ENCODE measurements at places on chromosomes 11 and 22.

GRCh38 chr11:9761441-9761945, 97.6 kb downstream of the SWAP70 start:
- no peak for DNase-seq

GRCh38 chr11:559712-560304, 730 bp downstream of the LMNTD2 start:
- DNase-seq: no peak

GRCh38 chr11:106224172-106224571, 146.7 kb downstream of the AASDHPPT start:
- no peak for DNase-seq

- peak; percentile 34 for DNase-seq
Measured at GRCh38 chr11:87125257-87125656, 87.5 kb downstream of the TMEM135 start.

GRCh38 chr11:26018336-26018735, 313.6 kb upstream of the ANO3 start:
- DNase-seq: no peak

- peak; percentile 85 for DNase-seq
Measured at GRCh38 chr11:95849087-95849825, 59.0 kb downstream of the CEP57 start.

- DNase-seq: no peak
Measured at GRCh38 chr22:45683680-45684079, 12.0 kb downstream of the ATXN10 start.

DNA sequence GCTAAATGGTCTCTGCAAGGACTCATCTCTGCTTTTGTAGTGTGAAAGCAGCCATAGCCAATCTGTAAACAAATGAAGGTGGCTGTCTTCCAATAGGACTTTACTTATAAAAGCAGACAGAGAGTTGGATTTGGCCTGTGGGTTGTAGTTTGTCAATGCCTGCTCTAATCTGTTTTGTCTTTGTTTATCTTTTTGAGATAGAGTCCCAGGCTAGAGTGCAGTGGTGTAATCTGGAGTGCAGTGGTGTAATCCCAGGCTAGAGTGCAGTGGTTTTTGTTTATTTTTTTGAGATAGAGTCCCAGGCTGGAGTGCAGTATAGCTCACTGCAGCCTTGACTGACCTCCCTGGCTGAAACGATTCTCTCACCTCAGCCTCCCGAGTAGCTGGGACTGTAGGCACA, 8.6 kb downstream of the PPP6R3 start:
- DNase-seq: peak; percentile 53

GRCh38 chr22:20393705-20394476, at the start of gene ZNF74:
Gene ZNF74, plus strand, starts transcription at chr22:20394151. Its CDS starts 478 bp downstream, at chr22:20394629.
- DNase-seq: peak; percentile 92

- peak; percentile 22 for DNase-seq
Measured at GRCh38 chr11:84865791-84866535, 761.2 kb downstream of the DLG2 start.

GRCh38 chr11:75203138-75203537, 37.4 kb upstream of the TPBGL start:
- no peak for DNase-seq

DNA sequence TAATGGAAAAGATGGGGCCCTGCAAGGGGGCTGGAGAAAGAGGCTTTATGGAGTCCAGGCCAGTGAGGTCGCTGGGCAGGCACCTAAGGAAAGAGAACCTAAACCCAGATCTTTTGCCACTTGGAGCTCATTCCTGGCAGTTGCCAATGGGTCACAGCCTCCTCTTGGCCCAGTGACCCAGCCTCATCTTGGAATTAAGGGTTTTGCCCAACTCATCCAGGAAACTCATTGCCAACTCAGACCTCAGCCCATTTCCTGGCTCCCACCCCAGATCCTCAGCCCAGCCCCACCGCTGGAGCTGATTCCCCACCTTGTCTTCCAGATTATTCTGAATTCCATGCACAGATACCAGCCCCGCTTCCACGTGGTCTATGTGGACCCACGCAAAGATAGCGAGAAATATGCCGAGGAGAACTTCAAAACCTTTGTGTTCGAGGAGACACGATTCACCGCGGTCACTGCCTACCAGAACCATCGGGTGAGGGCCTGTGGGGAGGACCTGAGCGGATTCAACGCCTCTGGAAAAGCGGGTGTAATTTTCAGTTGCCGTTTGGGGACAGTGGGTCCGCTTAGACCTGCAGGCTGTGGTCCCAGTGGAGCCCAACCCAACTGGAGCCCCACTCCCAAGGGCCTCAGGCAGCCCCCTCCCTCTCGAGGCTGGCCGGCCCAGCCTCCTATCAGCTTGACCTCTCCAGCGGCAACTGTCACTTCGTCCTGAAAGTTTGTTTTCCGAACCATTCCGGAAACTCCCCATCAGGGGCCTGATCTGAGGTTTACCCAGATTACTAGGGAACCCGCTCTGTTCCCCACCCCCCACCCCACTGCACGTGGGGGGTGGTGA, 4.3 kb downstream of the TBX1 start:
- no peak for DNase-seq

GRCh38 chr22:26334232-26334631, 94.8 kb upstream of the ASPHD2 start:
- DNase-seq: no peak

- DNase-seq: no peak
Measured at GRCh38 chr11:16133867-16134266, 222.5 kb downstream of the SOX6 start.

DNA sequence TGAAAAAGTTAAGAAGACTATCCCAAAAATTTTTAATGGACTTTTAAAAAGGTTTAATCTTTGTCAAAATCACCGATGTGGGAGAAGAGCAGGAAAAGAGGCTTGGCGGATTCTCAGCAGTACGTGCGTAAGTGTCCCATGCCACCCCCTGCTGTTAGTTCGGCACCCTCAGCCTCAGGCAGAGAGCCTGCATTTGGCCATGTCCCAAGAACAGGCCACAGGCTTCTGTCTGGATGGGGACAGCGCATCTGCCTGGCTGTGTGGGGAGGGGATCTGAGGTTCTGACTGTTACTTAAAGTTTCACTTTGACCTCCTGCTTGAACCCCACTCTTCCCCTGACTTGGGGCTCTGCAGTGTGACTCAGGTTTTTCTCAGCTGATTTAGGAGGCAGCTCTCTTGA, 35.3 kb downstream of the EXT2 start:
- DNase-seq: no peak

DNA sequence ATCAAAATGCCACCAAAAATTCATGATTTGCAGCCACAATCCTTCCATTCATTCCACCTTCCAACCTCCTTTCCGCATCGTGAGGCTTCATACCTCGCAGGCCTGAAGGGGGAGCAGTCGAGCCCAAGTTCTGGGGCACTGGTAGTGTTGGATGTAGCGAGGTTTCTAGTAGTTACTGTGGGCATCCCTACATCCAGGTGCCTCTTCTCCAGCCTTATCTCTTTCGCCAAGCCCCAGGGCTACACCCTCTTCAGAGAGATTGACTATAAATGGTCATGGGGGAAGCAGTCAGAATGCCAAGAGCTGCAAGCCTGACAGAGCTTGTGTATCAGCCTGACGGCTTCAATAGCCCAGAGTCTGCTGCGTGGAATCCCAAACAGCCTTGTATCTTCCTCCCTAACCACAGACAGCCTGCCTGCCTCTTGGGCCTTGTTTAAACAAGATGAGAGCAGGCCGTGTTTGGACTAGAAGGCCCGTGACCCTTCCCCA, 28.9 kb downstream of the CLMP start:
- DNase-seq: peak; percentile 92

DNA sequence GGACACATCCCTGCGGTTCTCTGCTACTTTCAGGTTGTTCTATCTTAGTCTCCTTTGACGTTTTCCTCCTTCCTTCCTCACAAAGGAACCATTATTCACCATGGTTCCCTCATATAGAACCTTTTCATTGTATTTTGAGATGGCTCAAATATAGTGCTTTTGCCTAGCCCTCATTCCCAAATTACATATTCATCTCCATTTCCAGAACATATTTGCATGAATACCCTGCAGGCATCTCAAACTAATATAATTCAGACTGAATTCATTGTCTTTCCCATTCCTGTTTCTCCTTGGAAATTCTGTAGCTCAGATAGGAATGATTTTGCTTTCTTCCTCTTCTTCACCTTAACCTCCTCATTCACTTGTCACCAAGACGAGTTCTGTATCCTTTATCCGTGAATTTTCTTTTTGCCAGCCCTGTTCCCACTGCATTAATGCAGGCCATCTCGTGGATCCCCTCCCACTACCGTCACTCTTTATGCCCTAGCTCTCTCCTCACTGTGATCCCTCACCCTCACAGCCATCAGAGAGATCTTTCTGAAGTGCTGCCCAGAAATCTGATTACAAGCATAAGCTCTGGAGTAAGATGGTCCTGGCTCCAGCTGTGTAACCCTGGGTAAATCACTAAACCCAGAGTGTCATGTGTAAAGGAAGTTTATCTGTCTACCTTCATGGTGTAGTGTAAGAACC, 23.3 kb downstream of the PIWIL4 start:
- no peak for DNase-seq

DNA sequence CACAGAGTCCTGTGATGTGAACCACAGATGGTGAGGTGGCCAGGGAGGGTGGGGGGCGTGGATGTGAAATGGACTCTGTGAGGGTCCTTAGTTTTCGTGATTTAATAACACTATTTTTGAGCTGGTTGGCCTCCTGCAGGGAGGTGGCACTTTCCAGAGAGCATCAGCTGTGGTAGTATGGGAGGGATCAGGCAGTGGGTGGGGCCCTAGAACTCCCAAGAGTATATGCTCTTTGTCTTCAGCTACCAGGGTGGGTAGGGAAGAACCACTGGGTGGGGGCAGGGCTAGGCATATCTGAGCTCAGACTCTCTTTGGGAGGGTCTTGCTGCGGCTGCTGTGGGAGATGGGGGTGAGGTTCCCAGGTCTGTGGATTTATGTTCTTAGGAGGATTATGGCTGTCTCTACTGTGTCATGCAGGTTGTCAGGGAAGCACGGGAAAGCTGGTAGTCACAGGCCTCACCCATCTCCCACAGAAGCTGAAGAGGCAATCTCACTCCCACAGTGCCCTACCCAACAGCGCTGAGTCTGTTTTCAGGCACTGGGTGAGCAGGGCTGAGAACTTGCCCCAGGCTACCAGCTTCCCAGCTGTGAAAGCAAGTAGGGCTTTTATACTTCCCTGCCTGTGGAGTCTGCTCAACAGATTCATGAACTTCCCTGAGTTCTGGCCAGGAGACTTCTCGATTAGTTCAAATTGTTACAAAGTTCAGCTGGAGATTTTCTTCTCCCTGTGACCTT, 47.9 kb upstream of the SNX19 start:
- DNase-seq: no peak

DNA sequence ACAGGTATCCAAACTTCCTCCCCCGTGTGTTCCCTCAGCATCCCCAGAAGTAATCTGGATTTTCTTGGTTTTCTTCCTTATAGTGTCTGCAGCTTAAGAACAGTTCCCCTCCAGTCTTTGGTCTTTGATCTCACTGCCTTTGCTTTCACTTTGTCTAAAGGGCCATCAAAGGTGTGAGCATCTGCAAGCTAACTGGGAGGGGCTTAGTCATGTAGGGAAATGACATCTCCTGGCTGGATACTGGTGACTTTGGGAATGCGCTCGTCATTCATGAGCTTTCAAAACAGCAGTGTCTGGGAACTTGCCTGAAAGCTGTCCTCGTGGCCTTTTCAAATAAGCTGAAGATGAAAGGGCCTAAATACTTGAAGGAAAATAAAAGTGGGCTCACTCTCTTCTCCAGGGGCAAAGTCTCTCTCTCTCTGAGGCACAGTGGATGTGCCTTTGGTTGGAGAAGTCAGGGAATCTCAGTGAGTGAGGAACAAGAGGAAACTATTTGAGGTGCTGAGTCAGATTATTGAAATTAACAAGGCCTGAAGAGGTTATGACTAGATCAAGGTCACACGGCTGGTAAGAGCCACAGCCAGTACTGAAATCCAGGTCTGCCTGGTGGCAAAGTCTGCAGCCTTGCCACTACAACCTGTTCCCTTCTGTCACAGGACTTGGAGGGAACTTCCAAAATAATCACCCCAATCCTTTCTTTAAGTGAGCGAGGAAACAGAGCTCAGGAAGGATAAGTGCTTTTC, 45.6 kb upstream of the TENM4 start:
- no peak for DNase-seq

GRCh38 chr22:33975841-33976240, 55.6 kb upstream of the LARGE1 start:
- DNase-seq: no peak

- no peak for DNase-seq
Measured at GRCh38 chr22:36585841-36586240, 56.9 kb upstream of the EIF3D start.

- DNase-seq: peak; percentile 100
Measured at GRCh38 chr11:62599069-62599696, 2.5 kb downstream of the MTA2 start.

DNA sequence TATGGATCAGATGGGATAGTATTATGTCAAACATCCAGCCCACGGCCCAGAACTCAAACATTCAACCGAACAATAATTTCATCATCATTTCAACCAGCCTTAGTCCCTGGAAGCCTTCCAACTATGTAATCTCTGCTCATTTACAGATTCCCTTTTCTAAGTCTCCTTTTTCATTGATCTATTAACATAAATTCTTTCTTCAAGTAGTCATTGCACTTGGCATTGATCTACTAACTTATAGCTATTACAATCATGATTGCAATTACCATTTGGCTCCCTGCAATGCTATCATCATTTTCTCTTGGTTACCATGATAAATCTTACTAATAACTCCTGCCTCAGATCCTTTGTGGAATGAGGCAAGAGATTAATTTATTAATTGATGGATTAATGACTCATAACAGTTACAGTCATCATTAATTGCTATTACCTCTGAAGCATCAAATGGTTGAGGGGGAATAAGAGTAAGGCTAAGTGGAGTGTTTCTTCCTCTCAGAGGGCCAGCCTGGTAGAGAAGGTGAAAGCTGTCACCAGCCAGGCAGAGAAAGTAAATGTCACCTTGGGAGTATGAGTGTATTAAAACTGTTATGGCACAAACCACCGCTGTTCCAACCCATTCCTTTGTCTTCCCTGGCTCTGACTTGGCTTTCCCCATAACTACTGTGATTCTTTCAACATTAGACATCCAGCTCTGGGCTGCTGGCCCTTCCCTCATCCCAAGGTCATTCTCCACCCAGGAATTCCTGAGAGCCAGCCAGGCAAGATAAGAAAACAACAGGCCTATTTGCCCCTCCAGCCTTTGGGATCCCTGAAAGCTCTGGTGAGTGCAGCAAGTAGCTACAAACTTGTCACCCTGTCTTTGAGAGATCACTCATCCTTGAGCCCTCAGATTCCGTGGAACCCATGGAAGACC, 174.7 kb downstream of the RRAS2 start:
- no peak for DNase-seq

DNA sequence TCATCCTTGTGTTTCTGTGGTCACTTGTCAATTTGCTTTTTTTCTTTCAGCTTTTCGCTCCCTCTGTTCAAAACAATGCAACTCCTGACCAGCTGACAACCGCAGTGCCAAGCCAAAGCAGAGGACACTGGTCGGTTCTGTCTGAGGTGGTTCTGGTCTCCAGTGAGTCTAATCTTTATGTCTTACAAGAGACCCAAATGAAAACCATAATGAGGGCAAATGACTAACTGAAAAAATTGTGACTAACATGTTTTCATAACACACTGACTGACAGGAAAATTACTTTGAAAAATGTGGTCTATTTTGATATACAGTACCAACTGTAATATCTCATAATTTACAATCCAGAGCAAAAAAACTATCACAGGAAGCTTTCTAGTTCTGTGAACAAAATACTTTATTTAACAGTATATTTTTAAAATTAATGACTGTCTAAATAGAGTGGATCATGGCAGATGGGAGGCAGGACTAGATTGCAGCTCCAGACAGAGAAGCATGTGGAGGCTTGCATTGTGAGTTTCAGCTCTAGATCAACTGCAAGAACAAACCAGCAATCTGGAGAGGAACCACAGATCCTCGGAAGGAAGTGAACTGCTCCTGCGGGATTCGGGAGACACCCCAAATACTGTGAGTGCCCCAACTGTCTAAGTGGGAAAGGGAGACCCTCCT, 311.8 kb downstream of the SBF2 start:
- peak; percentile 58 for DNase-seq
